Left ventricle myocardium inferior (tissue), 1 donor: ENCODE measurements at places on chromosomes 6 and 20.

DNA sequence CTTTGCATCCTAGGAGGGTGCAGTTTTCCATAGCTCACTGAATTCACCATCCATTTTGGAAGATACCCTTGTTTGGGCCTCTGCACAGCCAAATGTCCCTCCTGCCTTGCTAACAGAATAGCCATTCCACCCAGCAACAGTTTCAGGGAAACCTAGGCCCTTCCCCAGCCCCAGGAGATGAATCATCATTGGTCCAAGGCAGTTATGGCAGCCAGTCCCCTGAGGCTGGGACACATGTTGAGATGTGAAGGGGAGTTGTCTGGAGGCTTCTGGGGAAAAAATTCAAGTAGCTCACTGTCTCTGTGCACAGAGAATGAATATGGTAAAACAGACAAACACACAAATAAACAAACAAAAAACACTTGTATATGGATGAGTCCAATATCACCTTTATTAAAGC, 17.4 kb upstream of the SIRPB2 start:
- no peak for DNase-seq

- DNase-seq: no peak
Observed at GRCh38 chr6:81340946-81341345, 411.5 kb downstream of the TENT5A start.

DNA sequence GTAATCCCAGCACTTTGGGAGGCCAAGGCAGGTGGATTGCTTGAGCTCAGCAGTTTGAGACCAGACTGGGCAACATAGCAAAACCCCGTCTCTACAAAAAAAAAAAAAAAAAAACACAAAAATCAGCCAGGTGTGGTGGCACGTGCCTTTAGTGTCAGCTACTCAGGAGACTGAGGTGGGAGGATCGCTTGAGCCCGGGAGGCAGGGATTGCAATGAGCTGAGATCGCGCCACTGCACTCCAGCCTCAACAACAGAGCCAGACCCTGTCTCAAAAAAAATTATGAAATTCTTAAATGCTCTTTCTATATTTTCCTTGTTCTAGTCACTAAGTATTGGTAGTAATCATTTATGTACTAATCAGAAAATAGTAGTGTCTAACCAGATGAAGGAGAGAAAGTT, 30.6 kb downstream of the SYTL3 start:
- DNase-seq: no peak

DNA sequence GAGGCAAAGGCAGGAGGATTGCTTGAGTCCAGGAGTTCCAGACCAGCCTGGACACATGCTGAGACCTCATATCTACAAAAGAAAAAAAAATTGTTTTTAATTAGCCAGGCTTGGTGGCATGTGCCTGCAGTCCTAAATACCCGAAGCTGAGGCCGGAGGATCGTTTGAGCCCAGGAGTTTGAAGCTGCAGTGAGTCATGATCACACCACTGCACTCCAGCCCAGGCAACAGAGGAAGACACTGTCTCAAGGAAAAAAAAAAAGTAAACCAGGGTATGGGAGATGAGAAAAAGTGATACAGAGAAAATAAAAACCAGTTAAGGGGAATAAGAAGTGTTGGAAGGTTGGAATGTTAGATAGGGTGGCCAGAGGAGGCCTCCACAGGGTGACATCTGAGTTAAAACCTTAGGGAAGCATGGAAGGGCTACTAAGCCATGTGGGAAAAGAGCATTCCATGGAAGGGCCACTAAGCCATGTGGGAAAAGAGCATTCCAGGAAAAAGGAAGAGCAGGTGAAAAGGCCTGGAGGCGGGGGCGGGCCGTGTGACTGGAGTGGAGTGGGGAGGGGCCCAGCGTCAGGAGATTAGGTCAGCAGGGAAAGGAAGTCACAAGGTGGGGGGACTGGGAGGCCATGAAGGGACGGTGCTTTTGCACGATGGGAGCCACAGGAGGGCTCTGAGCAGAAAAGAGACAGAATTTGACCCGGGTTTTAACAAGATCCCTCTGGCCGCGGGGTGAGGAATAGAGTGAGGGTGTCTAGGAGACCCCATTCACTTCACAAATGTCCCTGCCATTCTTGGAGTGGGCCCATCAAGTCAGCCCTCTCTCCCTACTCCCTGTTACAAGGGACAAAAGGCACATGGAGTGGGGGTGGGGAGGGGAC, 18.3 kb downstream of the CPNE5 start:
- DNase-seq: no peak

DNA sequence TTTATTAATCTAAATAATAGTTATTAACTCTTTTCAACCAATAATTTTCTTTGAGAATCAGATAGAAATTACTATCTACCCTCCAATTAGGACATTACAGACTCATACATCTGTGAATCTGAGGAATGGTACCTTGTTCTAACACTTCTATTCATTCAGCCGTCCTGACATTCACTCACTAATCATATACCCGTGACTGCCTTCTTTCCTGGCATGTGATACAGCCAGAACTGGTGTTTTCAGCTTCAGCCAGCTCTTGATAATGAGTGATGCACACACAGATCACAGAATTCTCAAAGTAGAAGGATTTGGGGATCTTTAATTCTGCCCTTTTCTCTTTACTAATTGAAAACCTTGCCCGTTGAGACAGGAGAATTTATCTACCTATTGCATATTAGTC, 499.9 kb downstream of the UTRN start:
- DNase-seq: no peak

- no peak for DNase-seq
Observed at GRCh38 chr6:53178837-53179432, 30.3 kb upstream of the GCM1 start.

DNA sequence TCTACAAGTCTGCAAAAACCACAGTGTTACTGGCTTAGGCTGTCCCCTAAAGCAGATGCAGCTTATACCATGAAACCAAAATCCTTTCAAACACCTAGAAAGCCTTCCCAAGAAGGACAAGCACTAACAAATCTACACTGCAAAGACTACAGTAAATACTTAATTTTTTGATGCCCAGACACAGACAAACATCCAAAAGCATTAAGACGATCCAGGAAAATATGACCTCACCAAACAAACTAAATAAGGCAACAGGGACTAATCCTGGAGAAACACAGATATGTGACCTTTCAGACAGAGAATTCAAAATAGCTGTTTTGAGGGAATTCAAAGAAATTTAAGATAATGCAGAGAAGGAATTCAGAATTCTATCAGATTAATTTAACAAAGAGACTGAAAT, 423.5 kb downstream of the COL12A1 start:
- no peak for DNase-seq

DNA sequence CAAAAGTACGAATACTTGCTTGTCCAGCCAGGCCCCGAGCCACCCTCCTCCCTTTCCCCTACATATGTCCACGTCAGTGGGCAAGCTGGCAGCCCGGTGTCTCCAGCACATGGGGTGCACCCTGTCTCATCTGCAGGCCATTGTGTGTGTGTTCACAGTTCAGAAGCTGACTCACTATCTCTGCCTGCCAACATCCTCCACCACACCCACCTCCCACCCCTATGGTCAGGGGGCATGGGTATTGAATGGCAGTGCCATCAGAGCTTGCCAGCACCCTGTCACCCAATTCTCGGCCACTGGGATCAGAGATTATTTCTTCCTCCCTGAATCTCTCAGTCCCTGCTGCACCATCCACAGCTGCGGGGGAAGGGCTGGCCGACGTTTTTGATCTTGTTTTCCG, 195.7 kb downstream of the FARS2 start:
- DNase-seq: no peak

DNA sequence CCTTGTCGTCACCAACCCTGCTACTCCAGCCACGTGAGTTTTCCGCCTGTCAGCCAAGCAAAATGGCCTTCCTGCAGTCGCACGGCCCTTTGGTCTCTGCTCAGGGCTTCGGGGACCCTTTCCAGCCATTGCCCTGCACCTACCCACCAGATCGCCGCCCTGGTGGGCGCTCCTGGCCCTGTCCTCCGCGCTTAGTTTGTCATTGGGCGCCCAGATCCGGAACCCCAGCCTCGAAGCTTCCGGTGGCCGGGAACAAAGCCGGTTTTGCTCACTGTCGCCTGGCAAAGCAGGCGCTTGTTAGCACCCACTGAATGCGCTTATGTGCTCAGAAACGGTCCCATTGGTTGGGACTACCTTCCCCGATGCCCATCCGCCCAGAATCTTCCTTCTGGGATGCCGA, 536 bp downstream of the ZFP57 start:
- DNase-seq: no peak

- DNase-seq: no peak
Observed at GRCh38 chr6:161091972-161092701, 100.6 kb downstream of the MAP3K4 start.

DNA sequence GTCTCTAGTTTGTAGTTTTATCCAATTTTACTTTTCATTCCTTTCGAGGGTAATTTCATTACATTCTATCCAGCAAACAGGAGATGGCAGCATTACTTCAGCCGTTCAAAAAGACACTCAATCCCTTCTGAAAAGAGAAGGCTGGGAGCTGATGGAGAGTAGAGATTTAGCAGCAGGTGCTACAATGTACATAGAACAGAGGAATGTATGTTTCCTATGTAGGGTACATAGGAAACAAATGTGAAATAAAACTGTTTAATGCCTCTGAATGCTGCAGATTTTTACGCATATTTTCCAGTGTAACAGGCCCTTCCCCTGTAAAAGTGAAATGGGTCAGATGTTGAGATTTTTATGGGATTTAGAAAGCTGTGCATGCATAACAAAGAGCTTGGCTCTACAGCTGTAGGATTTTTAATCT, 16.0 kb downstream of the RPS12 start:
- no peak for DNase-seq

GRCh38 chr6:148528292-148528691, 185.7 kb downstream of the SASH1 start:
- DNase-seq: no peak

- DNase-seq: no peak
Observed at GRCh38 chr6:123458218-123458617, 178.5 kb downstream of the TRDN start.

DNA sequence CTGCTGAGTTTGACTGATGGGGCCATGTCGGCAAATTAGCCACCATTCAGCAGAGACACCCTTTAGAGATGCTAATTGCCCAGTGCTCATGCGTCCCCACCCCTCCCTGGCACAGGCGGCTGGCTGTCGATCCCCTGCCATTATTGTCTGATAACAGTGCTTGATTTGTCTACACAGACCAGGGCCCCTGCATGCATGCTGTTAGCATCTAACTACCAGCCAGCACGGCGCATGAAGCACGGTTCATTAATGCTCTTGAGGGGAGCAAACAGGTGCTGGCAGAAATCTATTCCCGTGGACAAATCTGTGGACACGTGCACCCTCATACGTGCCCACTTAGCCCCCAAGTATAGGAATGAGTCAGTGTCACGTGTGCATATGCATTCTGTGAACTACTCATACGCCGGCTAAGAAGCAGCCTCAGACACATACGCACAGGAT, 32.2 kb downstream of the KCNB1 start:
- DNase-seq: no peak

DNA sequence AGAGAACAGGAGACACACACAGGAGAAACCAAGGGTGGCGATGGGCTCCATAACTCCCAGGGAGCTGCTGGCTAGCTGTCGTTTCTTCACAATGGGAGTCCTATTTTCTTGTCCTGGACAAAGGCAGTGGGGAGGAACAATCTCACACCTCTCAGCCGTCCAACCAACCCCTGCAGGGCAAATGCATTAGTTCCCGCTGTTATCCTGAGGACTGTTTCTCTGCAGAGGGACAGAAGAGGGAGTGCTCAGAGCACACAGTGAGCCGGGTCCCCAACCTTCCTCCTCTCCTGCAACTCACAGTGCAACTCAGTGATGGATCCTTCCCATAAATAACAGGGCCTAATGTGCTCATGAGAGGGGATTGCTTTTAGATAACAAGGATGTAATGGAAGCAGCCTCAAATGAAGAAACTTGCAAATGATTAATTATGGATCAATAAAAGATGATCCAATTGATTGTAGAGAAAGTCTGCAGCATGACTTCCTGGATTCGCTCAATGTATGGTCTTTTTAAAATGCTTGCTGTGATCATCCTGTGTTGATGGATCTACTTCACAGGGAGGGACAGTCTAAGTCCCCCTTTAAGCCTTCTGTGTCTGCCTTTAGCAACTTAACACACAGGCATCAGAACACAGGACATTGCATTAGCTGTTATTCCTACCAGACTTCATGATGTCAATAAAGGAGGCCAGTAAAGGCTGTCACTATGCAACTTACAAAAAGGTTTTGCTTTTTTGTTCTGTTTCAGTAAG, 453.4 kb upstream of the AGPAT4 start:
- DNase-seq: no peak

GRCh38 chr6:166570929-166571713, 15.4 kb downstream of the RAMACL start:
- no peak for DNase-seq

DNA sequence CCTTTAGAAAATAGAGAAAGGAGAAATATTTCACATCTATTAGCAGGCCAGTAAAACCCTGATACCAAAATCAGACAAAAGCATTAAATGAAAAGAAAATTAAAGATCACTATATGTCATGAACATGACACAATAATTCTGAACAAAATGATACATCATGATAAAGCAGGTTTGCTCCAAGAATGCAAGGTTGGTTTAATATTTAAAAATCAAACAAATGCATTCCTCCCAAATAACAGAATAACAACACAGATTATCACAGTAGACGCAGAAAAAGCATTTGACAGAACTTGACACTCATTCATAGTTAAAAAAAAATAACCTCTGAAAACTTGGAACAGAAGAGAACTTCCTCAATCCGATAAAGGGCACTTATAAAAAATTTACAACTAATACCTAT, 22.9 kb upstream of the ARMC2 start:
- DNase-seq: no peak

DNA sequence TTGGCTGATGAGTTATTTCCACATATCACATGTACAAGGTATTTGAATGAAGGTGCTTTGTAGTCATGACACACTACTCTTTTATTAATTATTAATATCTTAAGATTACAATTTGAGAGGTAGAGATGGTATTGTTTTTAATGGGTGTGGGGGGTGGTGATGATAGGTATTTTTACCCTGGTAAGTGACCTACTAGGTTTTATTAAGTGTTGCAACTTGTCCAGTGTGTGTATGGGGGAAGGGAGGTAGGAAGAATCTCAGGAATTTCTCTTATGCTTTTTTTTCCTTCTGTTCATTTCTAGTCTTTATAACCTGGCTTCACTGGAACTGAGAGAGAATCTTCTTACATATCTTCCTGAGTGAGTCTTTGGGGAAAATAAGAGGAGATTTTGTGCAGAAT, 101.4 kb downstream of the LRRC1 start:
- no peak for DNase-seq

DNA sequence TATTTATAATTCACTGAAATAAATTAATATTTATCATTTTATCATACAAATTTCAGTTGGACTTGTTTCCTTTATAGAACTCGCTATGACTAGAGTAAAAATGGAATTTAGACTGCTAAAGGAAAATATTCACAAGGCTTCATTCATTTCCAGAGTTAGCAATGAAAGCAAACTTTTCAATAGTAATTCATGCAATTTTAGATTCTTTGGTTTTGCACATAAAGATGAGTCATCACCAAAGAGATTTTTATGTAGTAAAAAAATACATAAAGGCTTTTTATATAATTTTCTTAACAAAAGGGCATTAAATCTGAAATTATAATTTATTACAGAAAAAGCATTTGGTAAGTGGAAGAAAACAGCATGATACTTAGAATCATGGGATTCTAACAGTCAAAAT, 37.2 kb upstream of the STXBP5 start:
- DNase-seq: no peak
